Sigmoid colon (tissue), 7 donors: ENCODE measurements at places on chromosomes 1 and 21. TPM values are rescaled to one million over a fixed set of nuclear protein-coding genes. Genes with fewer than 3 reads are reported as not detected.

The TFF2 gene
- 3.0 TPM for polyA plus RNA-seq

The EFNA4 gene
- polyA plus RNA-seq: 22.2 TPM

The TRIM67 gene
- 0.09 TPM for polyA plus RNA-seq

The CELA2A gene
- polyA plus RNA-seq: not detected

The TFF3 gene
- polyA plus RNA-seq: 3,772 TPM

The PLA2G2D gene
- polyA plus RNA-seq: not detected

The PTGFR gene
- 1.6 TPM for polyA plus RNA-seq

The MYOG gene
- not detected for polyA plus RNA-seq

The CIART gene
- polyA plus RNA-seq: 2.5 TPM

The PALMD gene
- polyA plus RNA-seq: 5.2 TPM

The LCE1D gene
- not detected for polyA plus RNA-seq

The SLC2A1 gene
- polyA plus RNA-seq: 4.2 TPM

The SLC9C2 gene
- polyA plus RNA-seq: not detected

The NOS1AP gene
- polyA plus RNA-seq: 1.2 TPM

The LCE1A gene
- not detected for polyA plus RNA-seq

The SPATC1L gene
- polyA plus RNA-seq: 7.8 TPM

The SPRR2E gene
- 0.16 TPM for polyA plus RNA-seq

The FNDC5 gene
- polyA plus RNA-seq: not detected

The DNAJC28 gene
- polyA plus RNA-seq: 1.6 TPM

The PDC gene
- not detected for polyA plus RNA-seq

The AGMAT gene
- polyA plus RNA-seq: 18.3 TPM

The PERM1 gene
- polyA plus RNA-seq: 0.16 TPM

The FAM177B gene
- polyA plus RNA-seq: 28.2 TPM

The FAM20B gene
- polyA plus RNA-seq: 7.4 TPM

The TENT5C gene
- 10.3 TPM for polyA plus RNA-seq

The LRRC39 gene
- polyA plus RNA-seq: 0.52 TPM

The CTNNBIP1 gene
- polyA plus RNA-seq: 19.9 TPM

The GRHL3 gene
- polyA plus RNA-seq: 0.63 TPM

The TMEM82 gene
- 17.3 TPM for polyA plus RNA-seq

The DNALI1 gene
- polyA plus RNA-seq: 4.8 TPM

The TNFRSF9 gene
- polyA plus RNA-seq: 1.2 TPM

The LAPTM5 gene
- 219 TPM for polyA plus RNA-seq

The LRRC53 gene
- not detected for polyA plus RNA-seq

The SPRR2A gene
- not detected for polyA plus RNA-seq

The ADAMTS4 gene
- polyA plus RNA-seq: 0.60 TPM

The SPRR3 gene
- 13.2 TPM for polyA plus RNA-seq

The MUTYH gene
- 23.7 TPM for polyA plus RNA-seq

The CDC7 gene
- 0.60 TPM for polyA plus RNA-seq

The LMX1A gene
- 0.04 TPM for polyA plus RNA-seq

The SLC44A3 gene
- polyA plus RNA-seq: 18.6 TPM

The PROK1 gene
- 0.09 TPM for polyA plus RNA-seq

The WRAP73 gene
- 24.2 TPM for polyA plus RNA-seq
